ENCODE measurements at places on chromosomes 3 and 15.

DNA sequence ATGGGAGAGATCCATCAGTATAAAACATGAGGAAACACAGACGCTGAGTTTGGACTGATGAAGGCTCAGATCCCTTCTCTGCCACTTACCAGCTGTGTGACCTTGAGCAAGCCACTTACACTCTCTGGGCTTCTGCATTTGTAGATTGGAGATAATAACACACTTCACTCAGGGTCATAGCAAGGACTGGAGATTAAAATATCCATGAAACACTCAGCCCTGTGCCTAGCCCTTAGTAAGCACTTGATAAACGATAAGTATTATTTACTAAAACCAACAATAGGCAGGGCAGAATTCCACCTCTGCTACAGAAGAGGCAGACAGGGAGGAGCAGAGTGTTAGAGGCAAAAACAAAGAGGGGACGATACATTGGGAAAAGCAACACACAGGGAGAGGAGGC lies 420.5 kb upstream of the WNT5A start:
- no peak for DNase-seq

- DNase-seq: no peak
These were observed 81.7 kb downstream of the DHX30 start for GRCh38 chr3:47884603-47885002.

GRCh38 chr3:134864636-134865035 lies 69.6 kb downstream of the EPHB1 start:
- DNase-seq: peak; percentile 56

DNA sequence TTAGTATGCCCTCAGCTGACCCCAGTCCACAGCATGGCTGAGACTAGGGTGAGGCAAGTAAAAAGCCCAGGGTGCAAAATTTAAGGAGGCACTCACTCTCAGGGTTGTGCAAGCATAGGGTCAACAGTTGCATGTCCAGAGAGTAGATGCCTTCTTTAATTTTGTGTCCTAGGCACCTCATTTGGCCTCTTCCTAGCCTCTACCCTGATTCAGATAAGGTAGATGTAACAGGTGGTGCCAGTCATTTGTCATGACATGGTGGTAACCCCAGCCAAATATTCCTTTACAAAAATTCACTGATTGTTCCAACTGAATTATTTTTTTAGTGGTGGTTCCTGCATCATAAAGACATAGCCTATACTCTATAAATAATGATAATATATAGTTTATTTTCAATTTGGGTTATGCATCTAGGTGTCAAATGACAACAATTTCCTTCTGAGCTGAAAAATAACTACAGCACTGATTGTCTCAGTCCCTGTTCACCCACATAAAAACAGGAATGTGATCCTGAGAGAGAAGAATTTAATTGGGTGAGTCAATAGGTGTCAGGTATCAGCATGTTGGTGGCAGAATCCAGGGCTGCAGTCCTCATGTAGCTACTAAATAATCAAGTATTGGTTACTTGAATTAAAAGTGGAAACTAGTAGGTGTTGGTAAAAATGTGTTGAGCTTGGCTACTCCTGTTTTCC lies 44.2 kb upstream of the TIPARP start:
- DNase-seq: no peak

DNA sequence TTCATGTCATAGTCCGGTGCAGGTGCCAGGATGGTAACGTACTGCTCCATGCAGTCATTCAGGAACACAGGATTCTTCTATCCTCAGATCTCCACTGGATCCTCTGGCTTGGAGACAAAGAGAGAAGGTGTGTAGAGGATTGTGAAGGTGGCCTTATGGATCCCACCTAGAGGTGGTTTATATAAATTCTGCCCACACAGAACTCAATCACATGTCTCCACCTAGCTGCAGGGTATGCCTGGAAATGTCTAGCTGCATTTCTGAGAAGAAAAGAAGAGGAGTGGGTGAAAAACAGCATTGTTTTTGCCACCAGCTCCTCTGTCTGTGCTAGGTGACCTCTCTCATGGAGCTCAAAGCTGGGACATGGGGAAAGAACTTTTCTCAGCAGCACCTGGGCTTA lies 478.7 kb downstream of the PDCD6IP start:
- DNase-seq: no peak

DNA sequence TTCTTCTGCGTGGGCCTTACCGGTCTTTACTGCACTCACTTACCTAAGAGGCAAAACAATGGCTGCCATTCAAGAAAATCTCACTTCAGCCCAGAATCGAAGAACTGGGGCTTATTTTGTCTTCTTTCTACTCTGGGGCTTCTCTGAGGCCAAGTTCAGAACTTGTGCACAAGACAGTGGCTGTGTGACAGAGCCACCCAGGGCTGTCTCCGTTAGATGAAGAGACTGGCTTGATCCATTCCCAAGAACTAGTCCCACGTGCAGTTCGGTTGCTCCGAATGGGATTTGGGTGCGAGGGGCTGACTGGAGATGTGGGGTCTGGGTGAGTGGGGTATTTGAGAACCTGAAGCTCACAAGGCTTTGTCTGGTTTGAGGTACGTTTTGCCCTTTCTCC lies 795 bp upstream of the TCF12 start:
- peak; percentile 18 for DNase-seq

GRCh38 chr3:37163262-37164015 lies 10.9 kb downstream of the LRRFIP2 start:
- no peak for DNase-seq

GRCh38 chr15:40115670-40116093 lies 7.0 kb upstream of the BMF start:
- no peak for DNase-seq

DNA sequence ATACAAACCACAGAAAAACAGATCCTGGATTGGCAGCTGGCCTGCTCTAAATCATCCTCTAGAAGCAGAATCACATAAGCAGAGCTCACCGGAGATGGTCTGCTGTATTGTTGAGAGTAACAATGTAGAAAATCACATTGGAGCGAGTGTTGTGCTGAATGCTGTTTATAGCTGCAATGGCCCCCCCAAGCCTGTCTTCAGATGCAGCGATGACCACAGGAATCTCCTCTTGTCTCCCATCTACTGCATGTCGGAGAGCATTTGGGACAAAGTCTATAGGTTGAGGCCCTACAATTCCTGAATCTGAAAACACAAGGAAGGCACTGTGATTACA lies 8.0 kb downstream of the GLT8D1 start:
- no peak for DNase-seq

DNA sequence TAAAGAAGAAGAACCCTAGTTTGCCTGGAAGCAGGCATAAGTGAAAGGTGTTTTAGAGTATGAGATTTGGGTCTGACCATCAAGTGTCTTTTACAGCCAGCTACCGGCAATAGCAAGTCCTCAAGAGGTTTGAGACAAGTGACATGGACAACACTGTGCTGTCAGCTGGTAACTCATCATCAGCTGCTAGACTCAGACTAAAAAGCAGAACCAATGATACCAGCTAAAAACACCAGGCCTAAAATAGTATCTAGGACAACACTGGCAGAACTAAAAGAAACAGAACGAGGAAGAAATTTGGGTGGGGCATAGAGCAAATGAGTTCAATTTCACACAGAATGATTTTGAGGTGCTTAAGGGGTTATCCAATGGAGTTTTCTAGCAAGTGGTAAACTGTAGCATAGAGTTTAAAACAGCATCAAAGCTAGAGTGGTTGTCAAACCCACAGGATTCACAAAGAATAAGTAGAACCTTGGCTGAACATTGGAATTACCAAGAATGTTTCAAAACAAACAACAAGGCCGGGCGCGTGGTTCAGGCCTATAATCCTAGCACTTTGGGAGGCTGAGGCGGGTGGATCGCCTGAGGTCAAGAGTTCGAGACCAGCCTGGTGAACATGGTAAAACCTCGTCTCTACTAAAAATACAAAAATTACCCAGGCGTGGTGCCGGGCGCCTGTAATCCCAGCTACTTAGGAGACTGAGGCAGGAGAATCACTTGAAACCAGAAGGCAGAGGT lies 3.9 kb downstream of the CIAO2A start:
- DNase-seq: peak; percentile 26

DNA sequence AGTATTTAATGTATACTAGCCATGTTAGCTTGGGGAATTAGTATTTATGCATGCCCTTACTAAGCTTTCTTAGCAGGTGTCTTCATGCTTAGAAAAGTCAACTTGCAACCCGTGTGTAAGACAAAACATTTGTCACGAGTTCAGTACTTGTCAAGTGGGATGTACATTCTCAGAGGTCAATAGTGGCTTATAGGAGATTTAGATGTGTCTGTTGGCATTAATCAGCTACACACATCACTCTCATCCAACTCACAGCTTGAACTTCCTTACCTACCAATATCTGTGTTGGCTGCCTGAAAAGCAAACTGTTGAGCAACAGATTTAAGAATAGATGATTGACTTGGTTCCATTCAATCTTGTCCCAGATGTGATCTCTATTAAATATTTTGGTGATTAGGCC lies 109.5 kb downstream of the ROBO2 start:
- no peak for DNase-seq

- peak; percentile 90 for DNase-seq
These were observed at the start of gene GRM2 for GRCh38 chr3:51706788-51707731. Gene GRM2, plus strand, starts transcription at chr3:51707068. Its CDS starts 1,916 bp downstream, at chr3:51708984.

GRCh38 chr3:49277383-49277775 lies 347 bp upstream of the C3orf62 start:
- DNase-seq: no peak

Data from umbilical cord (tissue), 2 donors.